ENCODE measurements at places on chromosomes 2 and 18.

DNA sequence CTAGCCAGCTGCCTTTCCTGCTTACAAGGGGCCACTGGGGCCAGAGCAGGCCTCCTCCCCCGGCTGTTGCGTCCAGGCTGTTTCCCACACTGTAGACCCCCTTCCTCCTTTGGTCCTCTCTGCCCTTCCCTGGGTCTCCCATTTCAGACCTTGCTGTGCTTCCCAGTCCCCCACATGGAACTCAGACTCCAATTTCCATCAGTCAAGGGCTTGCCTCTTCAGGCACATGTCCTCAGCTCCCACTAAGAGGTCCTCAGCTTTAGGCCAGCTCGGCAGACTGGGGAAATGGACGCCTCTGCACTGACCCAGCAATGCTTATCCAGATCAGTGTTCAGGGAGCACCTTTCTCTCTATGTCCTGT lies 98.0 kb upstream of the BZW1 start:
- no peak for DNase-seq

DNA sequence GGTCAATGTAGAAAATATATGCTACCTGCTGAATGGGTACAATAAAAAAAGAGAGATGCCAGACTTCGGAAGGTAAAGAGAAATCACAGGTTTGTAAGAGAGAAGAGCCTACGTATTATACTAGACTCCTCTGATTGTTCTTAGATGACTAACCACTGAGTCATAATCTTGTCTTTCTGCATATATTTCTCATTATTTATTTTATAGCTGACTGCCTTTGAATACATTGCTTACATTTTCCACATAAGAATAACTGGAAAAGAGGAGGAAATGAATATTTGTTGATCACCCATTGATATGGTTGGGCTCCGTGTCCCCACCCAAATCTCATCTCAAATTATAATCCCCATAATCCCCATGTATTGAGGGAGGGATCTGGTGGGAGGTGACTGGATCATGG lies 90.3 kb upstream of the RAB27B start:
- DNase-seq, result no peak

- DNase-seq, result no peak
Measured at GRCh38 chr2:28276076-28276618, 116.5 kb upstream of the FOSL2 start.

- no peak for DNase-seq
Measured at GRCh38 chr2:124039762-124040291, 14.7 kb downstream of the CNTNAP5 start.

DNA sequence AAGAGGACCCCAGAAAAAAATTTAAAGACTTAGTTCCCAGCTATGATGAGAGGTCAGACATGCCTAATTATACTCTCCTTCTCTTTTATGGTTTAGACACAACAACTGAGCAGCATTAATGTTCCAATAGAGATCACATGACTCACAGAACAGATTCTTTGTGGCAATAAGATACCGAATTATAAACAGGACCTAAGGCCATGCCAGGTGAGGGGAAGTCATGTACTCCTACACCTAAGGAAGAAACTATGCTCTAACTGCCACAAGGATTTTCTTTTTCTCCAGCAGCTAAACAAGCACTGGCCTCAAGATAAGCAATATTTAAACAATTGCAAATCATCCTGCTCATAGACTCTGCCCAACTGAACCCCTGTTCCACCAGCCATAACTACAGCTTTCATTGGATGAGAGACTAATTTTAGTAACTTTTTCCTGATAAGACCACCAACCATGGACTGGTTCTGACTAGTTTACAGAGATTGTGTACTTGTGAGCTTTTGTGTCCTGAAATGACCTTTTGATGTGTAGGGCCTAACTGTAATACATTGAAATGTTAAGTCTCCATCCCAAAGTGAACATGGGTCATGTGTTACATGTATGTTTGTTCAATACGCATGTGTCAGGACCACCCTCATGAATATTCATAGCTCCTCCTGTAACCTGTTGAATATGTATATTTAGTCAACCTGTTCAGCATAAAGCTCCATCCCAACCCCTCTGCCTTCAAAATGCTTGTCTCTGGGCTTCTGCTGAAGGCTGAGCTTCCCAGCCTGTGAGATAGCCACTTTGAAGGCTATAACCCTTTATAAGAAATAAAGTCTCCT lies 21.6 kb upstream of the NFE2L2 start:
- DNase-seq, result no peak

DNA sequence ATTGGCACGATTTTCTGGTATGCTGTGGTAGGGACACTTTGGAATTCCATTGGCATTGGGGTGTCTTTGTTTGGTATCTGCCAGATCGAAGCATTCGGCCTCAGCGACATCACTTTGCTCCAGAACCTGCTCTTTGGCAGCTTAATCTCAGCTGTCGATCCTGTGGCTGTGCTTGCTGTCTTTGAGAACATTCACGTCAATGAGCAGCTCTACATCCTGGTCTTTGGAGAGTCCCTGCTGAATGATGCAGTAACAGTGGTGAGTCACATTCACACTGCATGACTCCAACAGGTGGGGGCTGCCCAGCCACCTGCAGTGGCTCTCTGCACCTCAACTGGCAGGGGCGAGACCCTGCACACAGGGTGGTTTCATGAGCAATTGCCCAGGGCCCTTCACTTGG lies 38.4 kb downstream of the SLC9A2 start:
- DNase-seq, result no peak

GRCh38 chr2:169683054-169683424 lies 11.2 kb downstream of the CFAP210 start:
- no peak for DNase-seq

GRCh38 chr18:58321986-58322385 lies 278.0 kb downstream of the NEDD4L start:
- DNase-seq, result no peak

DNA sequence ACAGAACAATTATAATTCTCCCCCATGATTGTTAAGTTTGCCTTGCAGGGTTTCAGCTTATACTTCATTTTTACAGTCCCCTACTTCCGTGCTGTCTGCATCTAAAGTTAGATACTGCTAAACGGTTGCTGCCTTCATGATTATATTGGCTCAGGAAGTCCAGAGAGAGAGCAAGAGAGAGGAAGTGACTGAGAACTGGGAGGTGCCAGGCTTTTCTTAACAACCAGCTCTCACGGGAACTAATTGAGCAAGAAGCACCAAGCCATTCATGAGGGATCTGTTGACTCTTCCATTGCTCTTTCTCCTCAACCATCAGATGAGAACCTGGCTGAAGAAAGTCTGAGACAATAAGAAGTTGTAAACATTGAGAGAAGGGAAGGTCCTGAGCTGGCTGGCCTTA lies 125.5 kb upstream of the SIX2 start:
- DNase-seq, result no peak

DNA sequence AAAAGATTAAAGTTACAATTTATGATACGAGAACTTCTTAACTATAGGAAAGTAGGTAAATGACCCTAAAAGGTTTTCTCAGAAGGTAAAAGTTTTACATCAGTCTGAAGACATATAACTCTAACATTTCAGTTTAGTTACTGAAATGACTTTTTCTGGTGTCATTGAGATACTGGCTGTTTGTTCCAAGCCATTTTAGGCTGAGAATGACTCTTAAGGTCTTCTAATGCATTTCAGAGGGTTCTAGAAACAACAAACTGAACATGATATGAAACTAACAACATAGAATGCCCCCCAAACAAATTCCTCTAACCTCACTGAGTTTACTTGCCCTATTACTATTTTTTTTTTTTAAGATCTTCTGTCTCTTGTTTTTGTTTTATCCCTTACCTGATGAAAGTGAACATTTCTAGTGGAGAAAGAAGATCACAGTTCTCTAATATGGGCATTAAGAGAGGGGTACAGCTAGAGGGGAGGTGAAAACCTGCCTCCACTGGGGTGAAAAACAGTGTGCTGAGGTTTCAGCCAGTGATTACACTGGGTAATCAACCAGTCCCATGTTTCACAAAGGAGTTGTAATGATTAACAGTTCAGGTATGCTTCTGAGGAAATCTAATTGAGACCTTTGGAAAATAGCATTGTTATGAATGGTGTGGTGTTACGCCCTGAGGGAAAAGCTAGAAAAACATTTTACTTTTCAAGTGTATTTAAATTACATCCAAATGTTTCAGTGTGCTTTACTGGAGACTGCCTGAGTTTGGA lies 11.2 kb downstream of the NABP1 start:
- no peak for DNase-seq

Measured in nephron progenitor cell (in vitro differentiated cells).